ENCODE measurements at places on chromosomes 13 and 19.

- no peak for DNase-seq
Measured at GRCh38 chr13:34640179-34640992, 301.7 kb upstream of the NBEA start.

DNA sequence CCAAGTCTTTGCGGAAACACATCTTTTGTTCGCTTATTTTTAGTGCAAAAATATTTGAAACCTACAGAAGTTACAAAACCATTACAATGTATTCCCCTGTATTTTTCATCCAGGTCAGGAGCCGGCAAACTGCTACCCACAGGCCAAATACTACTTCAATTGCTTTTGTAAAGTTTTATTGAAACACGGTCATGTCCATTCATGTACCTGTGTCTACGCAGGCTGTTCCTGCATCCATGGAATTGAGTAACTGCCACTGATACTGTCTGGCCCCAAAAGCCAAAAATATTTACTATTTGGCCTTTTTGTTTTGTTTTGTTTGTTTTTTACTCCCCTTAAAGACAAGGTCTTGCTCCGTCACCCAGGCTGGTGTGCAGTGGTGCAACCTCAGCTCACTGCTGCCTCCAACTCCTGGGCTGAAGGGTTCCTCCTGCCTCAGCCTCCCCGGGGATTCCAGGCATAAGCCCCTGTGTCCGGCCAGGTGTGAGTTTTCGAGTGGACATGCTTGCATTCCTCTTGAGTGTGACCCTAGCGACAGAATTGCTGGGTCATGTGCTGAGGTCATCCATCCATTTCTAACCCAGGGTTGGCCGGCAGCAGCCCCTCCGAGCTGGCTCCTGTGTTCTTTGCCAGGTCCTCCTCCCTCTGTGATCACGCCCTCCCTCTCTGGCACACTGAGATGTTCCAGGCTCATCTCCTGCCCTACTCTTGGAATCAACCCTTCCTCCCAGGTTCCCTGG lies 10.9 kb upstream of the S1PR4 start:
- no peak for DNase-seq

GRCh38 chr19:31127134-31127967 lies 221.9 kb downstream of the TSHZ3 start:
- DNase-seq: peak; percentile 75

GRCh38 chr19:39297931-39298634 lies 1.9 kb downstream of the IFNL1 start:
- no peak for DNase-seq

- no peak for DNase-seq
Measured at GRCh38 chr19:38470788-38471480, 37.4 kb downstream of the RYR1 start.

DNA sequence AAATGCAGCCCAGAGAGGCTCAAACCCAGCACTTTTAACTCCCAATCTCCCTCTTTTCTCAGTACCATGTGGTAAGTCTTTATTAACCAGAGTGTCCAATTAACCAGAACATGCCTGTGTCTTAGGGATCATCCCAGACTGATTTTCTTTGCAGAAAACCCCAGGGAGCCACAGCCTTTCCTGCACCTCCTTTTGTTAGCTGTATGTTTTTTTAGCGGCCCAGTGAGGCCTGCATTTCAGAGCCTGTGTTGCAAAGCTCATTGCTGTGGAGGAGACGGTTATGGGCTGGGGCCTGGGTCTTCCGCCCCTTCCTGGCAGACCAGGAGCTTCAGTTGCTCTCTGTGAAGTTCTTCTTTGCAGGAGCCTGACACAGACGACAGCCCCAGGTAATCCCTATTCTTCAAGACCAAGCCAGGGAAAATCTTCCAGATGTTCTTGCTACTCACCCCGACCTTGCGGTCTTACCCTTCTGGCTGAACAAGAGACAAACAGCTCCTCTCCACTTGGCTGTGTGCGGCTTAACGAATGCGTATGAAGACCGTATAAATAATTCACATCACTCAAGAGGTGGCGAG lies 70.7 kb upstream of the TSHZ3 start:
- no peak for DNase-seq

- no peak for DNase-seq
Measured at GRCh38 chr13:34025746-34026145, 207.8 kb downstream of the RFC3 start.

GRCh38 chr13:38462605-38463004 lies 113.0 kb downstream of the UFM1 start:
- DNase-seq: no peak

Measured in T1000 (cell line).